ENCODE measurements at places on chromosomes 11 and 22.

DNA sequence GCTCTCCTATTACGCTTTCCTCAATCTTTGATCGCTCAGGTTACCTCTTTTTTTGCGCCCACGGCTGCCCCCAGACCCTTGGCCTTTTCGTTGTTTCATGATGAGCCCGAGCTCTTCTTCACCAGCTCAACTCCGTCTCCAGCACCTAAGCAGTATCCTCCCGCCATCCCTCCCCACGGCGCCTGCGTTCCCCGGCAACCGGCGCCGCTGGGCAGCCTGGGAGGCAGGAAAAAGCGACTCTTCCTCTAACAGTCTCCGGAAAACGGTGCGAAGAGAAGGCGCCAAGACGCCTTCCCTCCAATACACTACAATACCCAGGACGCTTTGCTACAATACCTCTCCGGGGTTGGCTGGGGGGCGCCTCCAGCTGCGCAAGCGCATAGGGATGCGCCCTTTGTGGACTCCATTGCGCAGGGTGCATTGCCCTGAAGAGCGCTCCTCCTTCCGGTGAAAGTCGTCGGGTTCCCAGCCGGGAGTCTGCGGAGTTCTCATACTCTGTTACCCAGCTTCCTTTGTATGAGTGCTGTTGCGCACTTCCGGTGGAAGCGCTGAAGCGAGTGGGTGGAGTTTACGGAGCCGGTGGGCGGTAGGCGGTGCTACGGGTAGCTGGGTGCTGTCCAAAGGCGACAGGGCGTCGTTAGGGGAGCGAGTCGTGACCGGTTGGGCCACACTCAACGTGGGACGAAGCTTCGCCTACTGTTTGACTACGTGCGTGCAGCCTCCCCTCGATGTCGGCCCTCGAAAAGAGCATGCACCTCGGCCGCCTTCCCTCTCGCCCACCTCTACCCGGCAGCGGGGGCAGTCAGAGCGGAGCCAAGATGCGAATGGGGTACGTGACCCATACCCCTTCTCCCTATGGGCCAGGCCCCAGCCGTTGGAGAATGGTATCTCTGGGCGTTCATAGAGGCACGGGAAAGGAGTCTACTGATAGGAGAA is at the start of the genes C2CD3 and PPME1:
TSS of gene C2CD3 (minus strand) at position 309 of the 936 bp plus-strand sequence. CDS start at position 99, 210 bp downstream.
TSS of gene PPME1 (plus strand) at position 596 of the 936 bp plus-strand sequence. CDS start at position 729, 133 bp downstream.
- peak; percentile 100 for DNase-seq

DNA sequence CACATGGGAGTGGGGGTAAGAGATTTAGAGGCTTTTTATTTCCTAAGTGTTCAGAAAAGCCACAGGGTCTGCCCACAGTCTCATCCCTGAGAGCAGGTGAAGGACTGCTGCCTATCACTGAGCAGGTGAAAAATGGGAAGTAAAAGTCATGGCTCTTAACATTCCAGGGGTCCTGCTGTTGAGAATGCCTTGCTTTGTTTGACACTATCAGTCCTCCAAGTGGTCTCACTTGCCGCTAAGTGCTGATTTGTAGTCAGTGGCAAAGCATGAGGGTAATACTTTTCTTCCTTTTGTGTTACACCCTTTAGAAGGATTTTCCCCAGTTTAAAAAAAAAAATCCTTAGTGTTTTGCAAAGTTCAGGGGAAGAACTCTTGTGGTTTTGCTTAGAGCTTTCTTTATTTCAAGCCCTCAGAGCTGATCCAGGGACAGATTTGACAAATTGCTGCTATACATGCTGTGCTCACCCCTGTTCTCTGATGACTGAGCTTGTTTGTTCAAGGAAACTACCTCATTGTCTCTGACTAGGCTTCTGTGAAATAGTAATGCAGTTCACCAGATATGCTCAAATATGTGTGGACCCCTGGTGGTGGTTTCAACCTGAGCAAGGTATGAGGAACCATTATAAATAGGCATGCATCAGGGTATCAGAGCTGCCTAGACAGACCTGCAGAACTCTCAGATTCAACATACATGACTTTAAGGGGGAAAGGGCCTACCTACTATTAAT is 141.0 kb downstream of the ARHGAP42 start:
- DNase-seq: no peak

DNA sequence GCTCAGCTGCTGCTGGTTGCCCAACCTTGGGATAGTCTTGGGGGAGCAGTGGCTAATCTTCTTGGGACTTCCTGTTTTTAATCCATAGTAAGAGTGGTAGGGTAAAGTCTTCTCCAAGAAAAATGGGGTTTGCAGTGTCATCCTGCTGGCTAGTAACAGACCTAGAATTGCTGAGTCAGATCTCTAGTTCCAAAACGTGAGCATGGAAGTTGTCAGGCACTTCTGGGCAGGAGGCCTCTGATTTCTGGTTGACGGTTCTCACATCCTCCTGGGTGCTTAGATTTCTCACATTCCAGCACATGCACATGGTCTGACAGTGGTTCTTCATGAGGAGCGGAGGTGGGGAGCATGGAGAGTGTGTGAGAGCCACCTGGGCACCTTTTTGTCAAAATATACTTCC is 410.0 kb downstream of the OPCML start:
- DNase-seq: no peak

DNA sequence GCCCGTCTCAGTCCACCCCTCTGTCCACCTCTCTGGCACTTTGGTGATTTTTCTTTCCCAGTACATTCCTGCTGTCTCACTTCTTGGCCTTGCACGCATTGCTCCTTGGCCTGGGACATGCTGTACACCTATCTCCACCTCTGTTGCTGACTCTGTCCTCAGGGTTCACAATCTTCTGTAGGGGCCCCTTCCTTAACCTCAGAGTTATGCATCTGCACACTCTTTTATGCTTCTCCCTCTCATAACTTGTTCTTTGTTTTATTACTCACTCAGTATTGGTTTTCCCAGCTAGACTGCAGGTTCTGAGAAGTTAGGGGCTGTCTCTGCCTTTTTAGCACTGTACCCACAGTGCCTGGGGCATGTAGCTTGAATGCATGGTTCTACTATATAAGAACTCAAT is 139.1 kb upstream of the MTMR2 start:
- no peak for DNase-seq

DNA sequence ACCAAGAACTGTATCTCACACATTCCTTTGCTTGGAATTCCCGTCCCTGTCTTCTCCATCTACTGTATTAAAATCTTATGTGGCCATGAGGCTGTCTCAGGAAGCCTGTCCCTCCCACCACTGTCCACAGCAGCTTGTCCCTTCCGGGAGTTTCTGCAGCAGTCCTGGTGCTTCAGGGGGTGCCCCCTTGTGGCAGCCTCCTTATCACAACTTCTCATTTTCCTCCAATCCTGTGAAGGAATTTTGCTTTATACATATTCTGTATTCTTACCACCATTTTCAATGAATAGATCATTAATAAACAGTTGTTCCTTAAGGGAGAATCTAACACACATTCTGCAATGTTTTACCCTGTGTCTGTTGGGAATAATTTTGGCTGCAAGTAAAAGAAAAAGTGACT is 220.4 kb upstream of the RAG2 start:
- DNase-seq: no peak

Data from NCI-H446 (cell line).